Muscle of arm (tissue), 14 donors: ENCODE measurements at places on chromosomes 7 and 10.

- DNase-seq, result no peak
Measured at GRCh38 chr7:90624225-90624911, 28.2 kb downstream of the CDK14 start.

DNA sequence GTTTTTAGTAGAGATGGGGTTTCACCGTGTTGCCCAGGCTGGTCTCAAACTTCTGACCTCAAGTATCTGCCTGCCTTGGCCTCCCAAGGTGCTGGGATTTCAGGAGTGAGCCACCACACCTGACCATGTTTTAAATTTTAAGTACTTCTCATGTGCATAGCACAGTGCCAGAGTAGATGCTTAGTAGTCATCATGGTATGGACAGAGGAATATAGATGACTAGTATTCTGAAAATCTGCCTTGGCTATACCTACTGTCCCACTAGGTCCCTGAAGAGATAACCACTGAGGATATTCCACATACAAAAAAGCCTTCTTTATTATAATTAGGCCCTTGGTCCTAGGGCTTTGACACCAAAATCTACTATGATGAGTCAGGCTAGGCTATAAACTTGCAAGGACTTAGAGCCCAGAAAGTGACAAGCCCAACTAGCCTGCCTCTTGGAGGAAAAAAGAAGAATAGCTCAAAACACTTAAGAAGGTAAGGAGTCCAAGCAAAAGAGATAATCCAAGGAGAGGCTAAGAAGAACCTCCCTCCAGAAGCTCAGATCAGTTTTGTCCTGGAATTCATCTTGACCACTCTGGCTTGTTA is 34.0 kb downstream of the LUC7L2 start:
- DNase-seq, result no peak

GRCh38 chr10:122374237-122374858 is at the start of gene PLEKHA1:
Gene PLEKHA1, plus strand, starts transcription at chr10:122374708. Its CDS starts 18,493 bp downstream, at chr10:122393201.
- peak; percentile 96 for DNase-seq

GRCh38 chr10:14779001-14779651 is 4.4 kb upstream of the FAM107B start:
- peak; percentile 67 for DNase-seq

DNA sequence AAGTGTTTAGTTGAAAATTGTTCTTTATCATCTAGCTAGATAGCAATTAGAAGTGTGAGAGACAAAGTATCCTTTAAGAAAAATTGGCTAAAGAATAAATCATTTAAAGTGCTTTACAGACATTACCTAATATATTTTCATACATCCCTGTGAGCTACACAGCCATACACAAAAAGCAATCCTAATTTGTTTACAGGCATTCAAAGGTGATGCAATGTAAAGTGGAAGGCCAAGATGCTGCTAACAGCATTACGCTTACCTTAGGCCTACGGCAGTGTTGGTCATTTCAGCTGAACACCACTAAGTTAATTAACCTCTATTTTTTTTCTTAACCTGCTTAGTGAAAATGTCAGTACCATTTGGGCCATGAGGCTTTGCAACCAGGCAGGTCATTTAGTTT is 10.7 kb upstream of the CASD1 start:
- no peak for DNase-seq

DNA sequence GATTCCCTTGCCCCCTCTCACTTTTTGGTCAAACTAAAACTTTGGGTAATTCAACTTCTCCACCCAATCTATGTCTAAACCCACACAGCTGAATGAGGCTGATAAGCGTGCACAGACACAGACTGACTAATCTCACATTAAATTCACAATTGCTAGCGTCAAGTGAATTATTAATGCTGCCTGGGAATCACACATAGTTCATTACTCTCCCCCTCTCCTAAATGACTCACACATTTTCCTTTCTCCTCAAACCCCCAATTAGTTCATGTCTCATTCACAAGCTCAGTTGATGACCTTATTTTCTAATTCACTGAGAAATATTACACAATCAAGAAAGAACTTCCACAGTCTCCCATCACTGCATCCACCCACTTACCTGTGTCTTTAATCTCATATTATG is 14.5 kb downstream of the KLF14 start:
- no peak for DNase-seq

GRCh38 chr10:93074147-93074596 is 479 bp downstream of the CYP26A1 start:
- DNase-seq, result no peak

GRCh38 chr7:36281945-36282717 is 107.5 kb upstream of the ANLN start:
- DNase-seq, result no peak

DNA sequence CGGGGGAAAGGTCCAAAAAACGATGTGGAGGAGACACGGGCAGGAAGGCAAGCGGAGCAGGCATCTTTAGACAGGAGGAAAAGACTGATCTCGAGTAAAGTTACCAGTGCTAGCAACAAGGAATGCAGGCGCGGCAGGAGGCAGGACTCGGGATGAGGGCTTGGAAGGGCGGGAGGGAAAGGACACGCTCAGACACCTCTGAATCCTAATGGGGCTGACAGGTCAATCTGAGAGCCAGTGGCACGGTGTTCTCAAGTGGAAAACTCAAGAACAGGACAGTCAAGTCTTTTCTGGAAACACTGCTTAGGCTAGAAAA is 155.3 kb upstream of the COBL start:
- no peak for DNase-seq

- no peak for DNase-seq
Measured at GRCh38 chr10:75098902-75099673, 12.4 kb upstream of the SAMD8 start.

- DNase-seq, result no peak
Measured at GRCh38 chr10:96638696-96639095, 51.9 kb upstream of the TM9SF3 start.

- no peak for DNase-seq
Measured at GRCh38 chr7:124930173-124930623, 573 bp upstream of the POT1 start.

DNA sequence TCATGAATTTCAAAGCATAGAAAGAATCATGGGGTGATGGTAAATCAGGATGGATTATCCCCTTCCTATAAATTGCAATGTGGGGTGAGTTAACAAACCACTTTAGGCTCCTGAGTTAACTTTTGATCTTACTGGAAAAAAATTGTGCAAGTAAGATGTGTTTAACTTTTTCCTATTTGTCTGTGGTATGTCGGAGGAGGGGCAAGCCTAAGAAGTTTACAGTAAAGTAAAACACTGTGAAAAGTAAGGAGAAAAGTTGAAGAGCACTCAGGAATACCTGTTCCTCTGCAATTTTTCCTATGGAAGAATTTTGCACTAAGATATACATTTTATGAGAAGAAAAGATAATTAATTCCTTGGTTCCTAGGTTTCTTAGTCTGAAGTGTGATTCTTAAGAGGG is 44.4 kb downstream of the IFIT5 start:
- no peak for DNase-seq

DNA sequence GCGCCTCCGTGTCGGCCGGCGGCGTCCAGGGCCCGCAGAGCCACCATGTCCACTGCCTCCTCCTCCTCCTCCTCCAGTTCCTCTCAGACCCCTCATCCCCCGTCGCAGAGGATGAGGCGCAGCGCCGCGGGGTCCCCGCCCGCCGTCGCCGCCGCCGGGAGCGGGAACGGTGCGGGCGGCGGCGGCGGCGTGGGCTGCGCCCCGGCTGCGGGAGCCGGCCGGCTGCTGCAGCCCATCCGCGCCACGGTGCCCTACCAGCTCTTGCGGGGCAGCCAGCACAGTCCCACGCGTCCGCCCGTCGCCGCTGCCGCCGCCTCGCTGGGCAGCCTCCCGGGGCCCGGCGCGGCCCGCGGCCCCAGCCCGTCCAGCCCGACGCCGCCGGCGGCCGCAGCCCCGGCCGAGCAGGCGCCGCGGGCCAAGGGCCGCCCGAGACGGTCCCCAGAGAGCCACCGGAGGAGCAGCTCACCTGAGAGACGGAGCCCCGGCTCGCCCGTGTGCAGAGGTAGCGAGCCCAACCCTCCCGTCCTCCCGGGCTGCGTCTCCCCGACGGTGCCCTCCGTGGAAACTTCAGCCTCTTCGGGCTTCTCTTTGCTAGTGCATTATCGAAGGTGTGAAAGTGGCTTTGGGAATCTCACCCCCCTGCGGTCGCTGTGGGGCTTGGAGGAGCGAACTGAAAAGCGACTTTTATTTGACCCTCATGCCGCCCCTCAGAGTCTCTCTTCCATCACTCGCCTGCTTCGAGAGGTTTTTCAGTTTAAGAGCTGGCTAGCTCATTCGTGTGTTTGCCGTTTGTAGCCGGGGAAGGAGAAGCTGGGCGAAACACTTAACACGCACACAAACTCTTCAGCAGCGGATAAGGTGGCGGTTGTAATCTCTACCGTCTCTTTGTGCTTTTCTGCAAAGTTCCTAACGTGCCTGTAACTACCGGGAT is 975 bp downstream of the GLCCI1 start:
- DNase-seq, result peak; percentile 48

GRCh38 chr7:26085771-26086170 is 66.2 kb upstream of the NFE2L3 start:
- DNase-seq, result no peak

GRCh38 chr10:121792198-121792597 is 135.6 kb downstream of the ATE1 start:
- DNase-seq, result no peak

DNA sequence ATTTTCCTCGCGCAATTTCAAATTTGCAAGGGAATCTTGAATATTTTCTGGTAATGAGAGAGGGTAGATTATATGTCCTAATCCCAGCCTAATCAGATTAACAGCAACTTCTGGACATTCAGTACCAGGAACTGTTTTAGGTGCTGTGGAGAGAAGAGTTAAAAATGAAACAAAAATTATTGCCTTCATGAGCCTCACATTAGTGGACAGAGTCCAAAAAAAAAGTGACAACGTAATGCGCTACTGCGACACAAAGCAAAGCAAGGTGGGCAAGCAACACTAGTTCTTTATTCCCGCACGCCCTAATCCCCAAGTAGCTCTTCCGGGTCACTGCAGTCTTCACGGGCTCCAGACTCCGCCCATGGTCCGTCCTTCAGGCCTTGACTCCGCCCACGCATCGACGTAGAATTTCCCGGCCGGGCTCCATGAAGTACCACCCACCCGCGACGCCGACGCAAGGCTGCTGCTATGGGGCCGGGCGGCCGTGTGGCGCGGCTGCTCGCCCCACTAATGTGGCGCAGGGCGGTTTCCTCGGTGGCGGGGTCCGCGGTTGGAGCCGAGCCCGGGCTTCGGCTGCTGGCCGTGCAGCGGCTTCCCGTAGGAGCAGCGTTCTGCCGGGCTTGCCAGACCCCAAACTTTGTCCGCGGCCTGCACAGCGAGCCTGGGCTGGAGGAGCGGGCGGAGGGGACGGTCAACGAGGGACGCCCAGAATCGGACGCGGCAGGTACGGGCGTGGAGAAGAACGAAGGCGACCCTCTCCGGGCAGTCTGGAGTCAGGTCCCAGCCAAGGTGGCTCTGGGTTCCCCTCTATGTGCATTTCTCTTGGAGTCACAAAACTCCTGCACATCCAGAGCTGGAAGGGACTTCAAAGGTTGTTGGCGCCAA is at the start of gene MALSU1:
MALSU1 (plus strand) TSS at position 455 of the 885 bp plus-strand sequence; CDS start at position 469, 14 bp downstream.
- peak; percentile 98 for DNase-seq

DNA sequence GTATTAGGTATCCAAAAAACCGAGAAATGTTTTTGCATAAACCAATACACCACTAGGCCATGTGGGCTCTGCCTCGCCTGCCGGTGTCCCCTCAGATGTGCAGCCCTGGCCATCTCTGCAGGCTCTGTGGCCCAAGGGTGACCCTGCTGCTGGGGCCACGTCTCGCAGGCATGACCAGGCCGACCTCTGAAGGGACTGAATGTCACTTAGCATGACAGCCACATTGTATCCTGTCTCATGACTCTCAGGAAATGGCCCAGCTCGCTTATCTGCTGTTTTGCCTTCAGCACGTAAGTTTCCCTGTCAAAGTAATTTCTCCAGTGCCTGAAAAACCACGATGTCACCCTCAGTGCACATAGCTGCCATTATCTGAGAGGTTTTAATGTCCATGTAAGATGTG is 49.5 kb upstream of the ZNF32 start:
- no peak for DNase-seq

- no peak for DNase-seq
Measured at GRCh38 chr7:78780560-78780959, 672.9 kb downstream of the MAGI2 start.

GRCh38 chr10:10125676-10126075 is 892.0 kb upstream of the CELF2 start:
- DNase-seq, result no peak

DNA sequence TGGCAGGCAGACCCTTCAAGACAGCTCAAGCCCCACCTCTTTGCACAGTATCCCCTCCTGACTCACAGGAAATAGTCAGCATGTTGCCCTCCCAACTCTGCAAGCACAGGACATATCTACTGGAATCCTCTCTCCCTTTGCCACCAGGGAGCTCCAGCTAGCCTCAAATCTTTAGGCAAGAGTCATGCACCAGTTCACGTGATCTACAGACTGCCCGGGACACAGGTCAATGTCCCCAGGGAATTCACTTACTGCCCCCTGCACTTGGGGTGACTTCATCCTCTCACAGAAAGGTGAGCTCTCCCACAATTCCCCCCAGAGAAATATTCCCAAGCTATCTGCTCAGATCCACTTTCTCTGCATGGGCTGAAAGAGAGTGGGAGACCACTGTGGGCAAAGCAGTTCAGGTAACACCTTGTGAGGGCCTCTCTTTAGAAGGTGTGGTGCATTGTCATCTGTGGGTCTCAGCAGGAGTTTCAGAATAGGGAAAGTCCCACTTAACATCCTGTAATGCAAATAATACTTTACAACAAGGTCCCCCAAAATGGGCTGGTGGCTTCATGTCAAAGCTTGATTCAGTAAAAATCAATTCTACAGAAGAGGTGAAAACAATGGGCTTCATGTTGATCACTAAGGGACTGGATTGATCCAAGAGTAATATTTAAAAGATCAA is 129.9 kb downstream of the NOC3L start:
- DNase-seq, result no peak

GRCh38 chr10:99236627-99237309 is 1.1 kb upstream of the HPSE2 start:
- no peak for DNase-seq

- DNase-seq, result no peak
Measured at GRCh38 chr7:29196971-29197595, 2.5 kb downstream of the CHN2 start.

GRCh38 chr7:124536156-124536762 is 229.3 kb downstream of the GPR37 start:
- DNase-seq, result no peak

- DNase-seq, result no peak
Measured at GRCh38 chr10:42149027-42149700, 489.2 kb downstream of the ZNF33B start.

DNA sequence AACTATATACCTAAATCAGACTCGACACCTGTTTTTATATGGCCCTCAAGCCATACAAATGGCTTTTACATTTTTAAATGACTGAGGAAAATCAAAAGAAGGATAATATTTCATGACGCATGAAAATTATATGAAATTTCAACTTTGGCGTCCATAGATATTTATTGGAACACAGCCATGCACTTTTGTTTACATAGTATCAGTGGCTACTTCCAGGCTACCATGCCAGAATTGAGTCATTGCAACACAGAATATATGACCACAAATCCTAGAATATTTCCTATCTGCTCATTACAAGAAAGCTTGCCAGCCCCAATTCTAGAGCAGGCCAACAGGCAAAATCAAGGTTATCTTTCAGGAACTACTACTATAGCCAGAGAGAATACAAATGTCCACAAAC is 29.3 kb downstream of the AFAP1L2 start:
- DNase-seq, result peak; percentile 50
